ENCODE measurements at places on chromosomes 3 and 15. TPM values are rescaled to one million over a fixed set of nuclear protein-coding genes. Genes with fewer than 3 reads are reported as not detected.

The PEX5L gene
- total RNA-seq, result not detected

The RPL15 gene
- total RNA-seq, result 1,782 TPM

The IL5RA gene
- total RNA-seq, result not detected

The AMIGO3 gene
- 1.0 TPM for total RNA-seq

The SKIL gene
- total RNA-seq, result 84.1 TPM

The MINDY4B gene
- not detected for total RNA-seq

The PLSCR4 gene
- total RNA-seq, result 677 TPM

The ZNF80 gene
- total RNA-seq, result not detected

GRCh38 chr3:127291114-127291513 is 3.3 kb upstream of the PRR20G start:
- DNase-seq, result no peak

DNA sequence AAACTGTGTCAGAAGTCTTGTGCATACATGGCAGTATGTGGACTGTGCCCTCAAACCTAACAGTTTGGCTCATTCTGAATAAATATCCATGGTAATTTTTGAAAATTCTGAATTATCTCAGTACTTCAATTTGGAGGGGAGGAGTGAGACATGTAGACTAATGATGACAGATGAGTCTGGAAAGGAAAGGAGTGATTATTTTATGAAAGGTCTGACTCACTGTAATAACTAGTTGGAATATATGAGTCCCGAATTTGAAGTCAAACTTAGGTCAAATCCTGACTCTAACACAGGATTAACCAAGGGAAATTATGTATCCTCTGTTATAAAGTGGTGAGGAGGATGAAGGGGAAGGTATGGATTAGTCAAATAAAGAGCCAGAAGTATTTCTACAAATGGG is 38.6 kb downstream of the SUCNR1 start:
- DNase-seq, result peak; percentile 37

- DNase-seq, result no peak
Observed at GRCh38 chr15:92505611-92506010, 111.9 kb downstream of the ST8SIA2 start.

- peak; percentile 75 for DNase-seq
Observed at GRCh38 chr3:189041482-189042090, 130.2 kb upstream of the TPRG1 start.

- no peak for DNase-seq
Observed at GRCh38 chr15:69398491-69398891, 15.7 kb upstream of the KIF23 start.

DNA sequence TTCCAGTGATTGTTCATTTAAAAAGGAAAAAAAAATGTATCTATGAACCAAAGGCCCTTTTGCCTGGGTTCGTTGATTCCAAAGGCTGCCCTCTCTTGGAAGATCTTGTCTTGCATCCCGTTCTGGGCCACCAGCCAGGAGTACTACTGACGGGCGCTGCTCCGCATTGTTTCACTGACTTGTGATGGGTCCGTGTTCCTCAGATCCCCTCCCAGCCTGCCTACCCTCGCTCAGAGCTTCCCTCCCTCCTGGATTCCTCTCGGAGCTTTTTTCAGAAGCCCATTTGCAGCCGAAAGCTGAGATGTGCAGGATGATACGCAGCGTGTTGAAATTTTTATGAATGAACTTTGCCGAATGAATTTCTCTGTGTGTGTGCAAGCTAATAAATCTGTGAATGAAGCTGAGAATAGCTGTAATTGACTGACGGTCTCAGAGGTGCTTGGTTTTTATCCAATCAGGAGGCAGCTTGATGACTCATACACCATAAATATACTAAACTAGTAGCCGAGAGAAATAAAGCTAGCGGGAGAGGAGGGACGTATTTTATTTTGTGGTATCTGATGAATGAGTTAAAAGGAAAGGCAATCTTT is at the start of gene SHC4:
TSS of gene SHC4 (minus strand) at position 396 of the 590 bp plus-strand sequence. CDS start 904 bp downstream, outside the sequence.
- peak; percentile 82 for DNase-seq

- no peak for DNase-seq
Observed at GRCh38 chr15:95085056-95085455, 853.7 kb downstream of the MCTP2 start.

- DNase-seq, result no peak
Observed at GRCh38 chr3:126338790-126339288, 18.4 kb downstream of the KLF15 start.

GRCh38 chr15:93278006-93278405 is 189.0 kb upstream of the RGMA start:
- DNase-seq, result no peak

DNA sequence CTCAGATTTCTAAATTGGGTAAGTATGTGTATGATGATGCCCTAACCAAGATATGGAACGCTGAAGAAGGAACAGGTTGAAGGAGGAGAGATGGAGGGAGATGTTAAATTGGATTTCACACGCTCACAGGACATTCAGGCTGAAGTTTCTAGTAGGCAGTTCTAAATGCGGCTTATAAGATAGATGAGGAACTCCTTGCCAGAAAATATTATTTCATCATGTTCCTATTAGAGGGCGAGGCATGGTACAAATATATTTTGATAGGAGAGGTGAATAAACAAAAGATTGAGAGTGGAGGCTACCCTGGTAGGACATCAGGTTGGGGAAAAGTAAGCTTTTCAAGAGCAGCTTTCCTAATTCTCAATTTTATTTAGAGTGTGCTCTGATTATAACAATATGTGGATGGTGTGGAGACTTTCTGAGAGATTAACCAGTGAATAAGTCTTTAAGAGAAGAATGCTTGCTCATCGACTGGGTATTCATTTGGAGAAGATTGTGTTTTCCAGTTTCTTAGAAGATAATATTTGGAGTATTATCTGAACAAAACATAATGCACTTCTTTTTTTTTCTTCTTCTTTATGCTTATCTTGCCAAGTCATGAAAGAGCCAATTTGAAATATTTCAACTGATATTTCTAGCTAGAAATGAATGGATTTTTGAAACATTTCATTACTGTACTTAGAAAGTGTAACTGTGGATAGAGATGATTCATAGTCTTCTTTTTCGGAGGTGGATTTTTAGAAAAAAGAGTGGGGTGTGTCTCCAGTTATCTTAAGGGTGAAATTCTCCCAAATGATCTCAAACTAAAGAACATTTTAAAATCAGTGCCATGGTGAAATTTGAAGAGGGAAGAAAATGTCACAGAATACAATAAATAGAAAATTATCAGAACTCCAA is 88.5 kb downstream of the B3GALNT1 start:
- no peak for DNase-seq

DNA sequence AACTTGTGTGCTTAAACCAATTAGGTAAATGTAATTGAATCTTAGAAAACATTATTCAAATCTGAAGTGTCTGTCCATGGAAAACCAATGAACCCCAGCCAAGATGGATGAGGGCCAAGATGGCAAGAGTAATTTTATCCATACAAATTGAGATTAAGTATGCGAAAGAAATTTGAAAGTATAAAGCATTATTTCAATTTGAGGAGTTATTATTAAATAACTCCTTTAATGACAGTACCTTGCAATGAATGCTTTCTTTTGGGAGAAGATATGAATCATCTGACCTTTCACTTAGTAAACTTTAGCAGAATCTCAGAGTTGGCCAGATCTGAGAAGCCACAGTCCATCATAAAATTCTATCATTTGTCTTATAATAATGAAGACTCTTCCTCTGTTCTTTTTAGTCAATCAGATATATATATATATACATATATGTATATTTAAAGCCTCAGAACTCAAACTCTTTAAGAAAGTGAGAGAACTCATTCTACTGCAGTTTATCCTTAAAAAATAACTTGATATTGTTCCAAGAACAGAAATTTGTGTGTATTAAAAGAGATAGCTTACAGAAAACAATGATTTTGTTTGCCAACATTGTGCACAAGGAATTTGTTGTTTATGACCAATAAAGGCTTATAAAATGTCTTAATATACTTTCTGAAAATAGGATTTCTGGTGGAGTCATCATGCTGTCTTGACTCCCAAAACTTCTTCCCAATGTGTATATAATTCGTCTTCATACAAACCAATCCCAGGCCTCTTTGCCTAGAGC is 434.8 kb upstream of the THBS1 start:
- peak; percentile 41 for DNase-seq

Data from dermis blood vessel endothelial cell (primary cell).